ENCODE measurements at places on chromosomes 3 and 15. TPM values are rescaled to one million over a fixed set of nuclear protein-coding genes. Genes with fewer than 3 reads are reported as not detected.

The RETNLB gene
- polyA plus RNA-seq = not detected

The PLCH1 gene
- polyA plus RNA-seq = 1.1 TPM

The ATP8B4 gene
- polyA plus RNA-seq = 0.88 TPM

The UBA7 gene
- polyA plus RNA-seq = 3.4 TPM

The GHSR gene
- not detected for polyA plus RNA-seq

The TGM5 gene
- polyA plus RNA-seq = not detected

- DNase-seq = no peak
These were observed 143.0 kb downstream of the LPP start for GRCh38 chr3:188296761-188297612.

DNA sequence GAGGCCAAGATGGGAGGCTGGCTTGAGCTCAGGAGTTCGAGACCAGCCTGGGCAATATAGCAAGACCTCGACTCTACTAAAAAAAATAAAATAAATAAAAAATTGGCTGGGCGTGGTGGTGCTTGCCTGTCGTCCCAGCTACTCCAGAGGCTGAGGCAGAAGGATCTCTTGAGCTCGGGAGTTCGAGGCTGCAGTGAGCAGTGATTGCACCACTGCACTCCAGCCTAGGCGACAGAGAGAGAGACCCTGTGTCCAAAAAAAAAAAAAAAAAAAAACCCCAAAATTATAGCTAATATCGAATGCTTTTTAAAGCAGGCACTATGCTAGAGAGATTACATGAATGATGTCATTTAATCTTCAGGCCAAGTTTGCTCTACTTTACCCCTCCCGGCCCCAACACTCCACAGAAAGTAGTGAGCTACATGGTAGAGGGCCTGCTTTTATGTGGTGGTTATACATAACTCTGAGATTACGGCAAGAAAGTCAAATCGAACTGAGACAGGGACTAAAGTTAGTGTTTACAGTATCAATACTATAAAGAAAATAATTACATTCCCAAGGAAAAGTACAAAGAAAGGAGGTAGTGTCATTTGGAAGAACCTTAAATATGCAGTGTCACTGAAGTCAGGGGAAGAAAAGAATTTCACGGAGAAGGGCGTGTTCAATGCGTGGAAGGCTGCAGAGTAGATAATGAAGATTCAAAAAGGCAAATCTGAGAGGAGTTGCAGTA is 1.1 kb downstream of the ADPGK start:
- DNase-seq = no peak

- DNase-seq = no peak
These were observed 62.9 kb upstream of the GCNT3 start for GRCh38 chr15:59548501-59549226.

Data from brain (organoid and tissue), 16 donors.